T-helper 9 cell (primary cell): ENCODE measurements at places on chromosomes 6 and 20.

GRCh38 chr6:20655317-20655716, 121.1 kb downstream of the CDKAL1 start:
- no peak for DNase-seq

DNA sequence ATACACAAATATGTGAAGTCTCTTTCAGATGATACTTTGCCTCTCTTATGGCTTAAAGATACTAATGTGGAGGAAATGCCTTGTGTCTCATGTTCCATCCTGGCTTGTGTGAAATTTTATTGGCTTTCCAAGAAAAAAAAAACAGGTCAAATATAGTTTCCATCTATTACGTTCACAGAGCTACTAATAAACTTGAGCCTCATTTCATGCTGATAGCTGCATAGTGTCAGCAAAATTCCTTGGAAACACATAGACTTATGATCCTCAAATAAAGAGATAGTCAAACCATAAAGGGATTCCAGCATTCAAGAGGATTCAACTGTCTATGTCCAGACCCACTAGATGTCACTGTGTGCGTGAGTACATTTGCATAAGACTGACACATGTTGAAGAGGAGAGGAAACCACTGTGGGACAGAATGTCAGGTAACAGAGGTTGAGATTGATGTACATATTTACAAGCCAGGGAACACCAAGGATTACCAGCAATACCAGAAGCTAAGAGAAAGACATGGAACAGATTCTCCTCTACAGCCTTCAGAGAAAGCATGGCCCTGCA, 266.6 kb downstream of the COL12A1 start:
- no peak for DNase-seq

DNA sequence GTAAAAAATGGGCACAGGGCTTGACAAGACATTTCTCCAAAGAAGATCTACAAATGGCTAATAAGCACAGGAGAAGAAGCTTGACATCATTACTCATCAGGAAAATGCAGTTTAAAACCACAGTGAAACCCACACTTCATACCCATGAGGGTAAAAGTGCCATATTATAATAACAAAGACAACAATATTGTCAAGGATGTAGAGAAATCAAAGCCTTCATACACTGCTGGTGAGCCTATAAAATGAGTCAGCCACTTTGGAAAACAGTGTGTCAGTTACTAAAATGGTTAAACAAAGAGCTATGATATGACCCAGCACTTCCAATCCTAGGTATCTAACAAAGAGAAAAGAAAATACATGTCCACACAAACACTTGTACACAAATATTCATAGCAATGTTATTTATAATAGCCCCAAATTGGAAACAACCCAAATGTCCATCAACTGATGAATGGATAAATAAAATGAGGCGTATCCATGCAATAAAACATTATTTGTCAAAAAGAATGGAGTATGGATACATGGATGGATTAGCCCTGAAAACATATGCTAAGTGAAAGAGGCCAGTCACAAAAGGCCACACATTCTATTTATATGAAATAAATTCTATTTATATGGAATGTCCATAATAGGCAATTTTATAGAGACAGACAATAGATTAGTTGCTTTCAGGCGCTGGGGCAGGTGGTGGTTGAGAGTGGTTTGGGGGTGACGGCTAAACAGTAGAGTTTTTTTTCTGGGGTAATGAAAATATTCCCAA, 11.5 kb upstream of the IL20RA start:
- no peak for DNase-seq

- DNase-seq: no peak
Observed at GRCh38 chr6:36314221-36315014, 22.3 kb downstream of the BNIP5 start.

DNA sequence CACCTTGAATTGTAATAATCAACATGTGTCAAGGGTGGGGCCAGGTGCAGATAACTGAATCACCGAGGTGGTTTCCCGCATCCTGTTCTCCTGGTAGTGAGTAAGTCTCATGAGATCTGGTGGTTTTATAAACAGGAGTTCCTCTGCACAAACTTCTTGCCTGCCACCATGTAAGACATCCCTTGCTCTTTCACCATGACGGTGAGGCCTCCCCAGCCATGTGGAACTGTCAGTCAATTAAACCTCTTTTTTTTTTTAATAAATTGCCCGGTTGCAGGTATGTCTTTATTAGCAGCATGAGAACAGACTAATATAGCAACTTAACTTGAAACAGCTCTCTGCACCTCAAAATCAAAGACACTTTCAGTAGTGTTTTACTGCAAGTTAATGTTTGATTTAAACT, 121.6 kb downstream of the OGFRL1 start:
- DNase-seq: no peak

- DNase-seq: no peak
Observed at GRCh38 chr20:41134362-41135186, 2.8 kb upstream of the PLCG1 start.

- DNase-seq: peak; percentile 76
Observed at GRCh38 chr6:130872250-130873095, 45.3 kb downstream of the SMLR1 start.

GRCh38 chr20:32069711-32070110, 17.7 kb downstream of the HCK start:
- DNase-seq: no peak

GRCh38 chr6:56624728-56625069, 18.0 kb downstream of the DST start:
- DNase-seq: no peak

- no peak for DNase-seq
Observed at GRCh38 chr20:48313324-48313723, 514.5 kb downstream of the PREX1 start.

- DNase-seq: no peak
Observed at GRCh38 chr6:106981926-106982325, 7.4 kb upstream of the CD24 start.

- DNase-seq: no peak
Observed at GRCh38 chr20:58847463-58847862, 3.2 kb downstream of the GNAS-AS1 start.
